ENCODE measurements at places on chromosomes 1 and 21.

GRCh38 chr1:211349741-211350140 is 23.1 kb downstream of the TRAF5 start:
- DNase-seq, result no peak

- no peak for DNase-seq
Observed at GRCh38 chr1:240496941-240497340, 115.0 kb downstream of the GREM2 start.

- no peak for DNase-seq
Observed at GRCh38 chr1:156643778-156644092, 1.8 kb downstream of the BCAN start.

- DNase-seq, result no peak
Observed at GRCh38 chr1:154747740-154748404, 122.2 kb downstream of the KCNN3 start.

GRCh38 chr1:32998064-32998463 is 33.5 kb upstream of the RNF19B start:
- DNase-seq, result no peak

GRCh38 chr1:17687145-17687544 is 68.0 kb upstream of the ACTL8 start:
- no peak for DNase-seq

DNA sequence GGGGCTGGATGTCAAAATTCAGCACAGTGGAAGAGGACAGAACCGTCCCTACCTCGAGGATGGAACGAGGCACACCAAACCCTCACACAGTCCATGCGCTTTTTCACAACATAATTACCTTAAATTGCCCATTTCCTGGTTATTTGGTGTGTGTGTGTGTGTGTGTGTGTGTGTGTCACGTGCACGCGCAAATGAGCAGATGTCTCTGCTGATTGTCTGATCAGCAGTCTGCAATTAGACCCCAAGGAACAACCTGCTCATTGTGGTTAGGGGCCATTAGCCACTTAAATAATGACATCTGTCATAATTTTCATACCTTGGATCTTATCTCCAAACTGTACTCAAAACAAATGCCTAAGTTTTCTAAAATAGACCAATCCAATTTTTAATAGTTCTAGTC is 23.2 kb downstream of the AVPR1B start:
- no peak for DNase-seq

GRCh38 chr1:151819976-151820623 is 11.5 kb downstream of the RORC start:
- no peak for DNase-seq

DNA sequence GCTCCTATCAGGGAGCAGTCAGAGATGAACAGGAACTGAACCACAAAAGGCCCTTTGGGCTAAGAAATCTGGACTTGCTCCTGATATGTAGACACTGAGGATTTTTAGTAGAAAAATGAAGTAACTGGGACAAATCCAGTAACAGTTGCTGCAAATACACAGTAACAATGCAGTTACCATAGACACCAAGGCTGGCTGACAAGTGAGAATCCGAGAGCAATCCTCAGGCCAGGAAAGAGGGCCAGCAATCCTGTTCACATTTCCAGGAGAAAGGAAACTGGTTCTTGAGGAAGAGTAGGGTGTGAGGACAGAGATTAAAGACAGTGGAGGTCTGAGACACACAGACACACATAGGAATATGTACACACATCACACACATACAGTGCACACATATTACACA is 9.3 kb upstream of the LORICRIN start:
- no peak for DNase-seq

- no peak for DNase-seq
Observed at GRCh38 chr1:28266920-28267322, 7.6 kb downstream of the SESN2 start.

- DNase-seq, result no peak
Observed at GRCh38 chr1:244196571-244197285, 145.6 kb downstream of the ZBTB18 start.

DNA sequence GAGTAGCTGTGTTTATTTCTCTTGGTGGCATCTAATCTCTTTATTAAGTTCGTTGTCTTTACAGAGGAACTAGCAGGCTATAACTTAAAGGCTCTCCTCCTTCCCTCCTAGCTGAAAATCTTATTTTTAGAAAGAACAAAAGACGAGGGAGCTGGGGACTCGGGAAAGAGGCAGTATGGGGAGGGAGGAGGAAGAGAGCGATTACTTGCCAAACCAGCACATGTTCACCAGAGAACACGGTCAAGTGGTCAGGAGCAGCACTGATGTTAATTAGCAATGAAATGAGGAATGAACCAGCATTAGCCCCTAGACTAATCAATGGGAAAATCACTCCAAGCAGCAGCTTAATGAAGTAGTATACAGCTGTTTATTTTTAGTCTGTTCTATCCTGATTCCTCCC is 171.3 kb upstream of the ESRRG start:
- DNase-seq, result no peak

DNA sequence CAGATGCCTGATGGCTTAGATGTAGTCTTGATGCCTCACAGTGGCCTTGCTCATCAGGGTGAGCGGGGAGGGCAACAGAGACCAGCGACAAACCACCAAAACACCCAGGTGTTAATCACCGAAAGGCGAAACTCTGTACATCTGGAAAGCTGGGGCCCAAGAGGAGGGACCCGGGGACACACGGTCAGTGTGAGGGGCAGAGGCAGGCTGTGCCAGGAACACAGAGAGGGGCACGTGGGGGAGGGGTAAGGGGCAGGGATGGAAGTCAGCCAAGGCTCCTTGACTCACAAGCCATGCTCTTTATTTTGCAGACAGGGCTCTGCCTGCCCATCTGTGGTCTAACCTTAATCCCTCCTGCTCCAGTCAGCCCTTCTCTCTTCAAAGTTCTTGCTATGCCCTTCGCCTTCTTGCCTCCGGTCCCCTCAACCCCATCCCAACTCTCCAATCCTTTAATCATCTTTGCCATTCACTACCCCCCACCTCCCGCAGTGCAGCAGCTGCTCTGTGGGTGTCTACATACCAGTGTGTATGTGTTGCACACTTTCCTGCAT is 4.3 kb downstream of the MEF2D start:
- DNase-seq, result no peak

GRCh38 chr1:25500694-25501093 is 42.7 kb upstream of the LDLRAP1 start:
- DNase-seq, result no peak

- DNase-seq, result no peak
Observed at GRCh38 chr1:240074908-240075307, 16.8 kb upstream of the FMN2 start.

DNA sequence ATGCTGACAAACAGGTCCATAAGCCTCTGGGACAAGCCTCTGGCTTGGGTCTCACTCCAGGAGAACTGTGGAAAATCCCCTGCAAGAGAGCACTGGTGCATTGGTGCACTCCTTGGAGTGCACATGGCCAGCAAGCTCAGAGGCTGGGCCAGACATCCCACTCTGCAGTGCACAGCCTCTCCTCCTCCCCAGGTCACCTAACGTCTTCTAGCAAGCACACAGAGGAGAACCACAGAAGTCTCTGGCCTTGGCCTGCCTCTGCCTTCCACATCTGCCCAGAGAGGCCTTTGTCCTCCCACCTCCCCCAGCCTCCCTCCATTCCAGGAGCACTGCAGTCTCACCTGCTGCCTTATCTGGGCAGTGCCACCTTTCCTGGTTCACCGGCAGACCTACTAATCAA is 4.2 kb downstream of the PGLYRP3 start:
- DNase-seq, result peak; percentile 50

DNA sequence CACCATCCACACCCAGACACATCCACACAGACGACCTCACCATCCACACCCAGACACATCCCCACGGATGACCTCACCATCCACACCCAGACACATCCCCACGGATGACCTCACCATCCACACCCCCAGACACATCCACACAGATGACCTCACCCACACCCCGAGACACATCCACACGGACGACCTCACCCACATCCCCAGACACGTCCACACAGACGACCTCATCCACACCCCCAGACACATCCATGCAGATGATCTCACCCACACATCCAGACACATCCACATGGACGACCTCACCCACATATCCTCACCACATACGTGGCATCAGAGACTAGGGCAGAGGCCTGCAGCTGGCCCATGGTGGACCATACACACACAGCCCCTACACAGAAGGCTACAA is 14.7 kb upstream of the FABP3 start:
- no peak for DNase-seq

- no peak for DNase-seq
Observed at GRCh38 chr1:145999321-146000024, 3.1 kb upstream of the TXNIP start.

- DNase-seq, result no peak
Observed at GRCh38 chr1:108045460-108045859, 80.5 kb upstream of the VAV3 start.

GRCh38 chr1:166884040-166884642 is 8.1 kb upstream of the TADA1 start:
- no peak for DNase-seq

DNA sequence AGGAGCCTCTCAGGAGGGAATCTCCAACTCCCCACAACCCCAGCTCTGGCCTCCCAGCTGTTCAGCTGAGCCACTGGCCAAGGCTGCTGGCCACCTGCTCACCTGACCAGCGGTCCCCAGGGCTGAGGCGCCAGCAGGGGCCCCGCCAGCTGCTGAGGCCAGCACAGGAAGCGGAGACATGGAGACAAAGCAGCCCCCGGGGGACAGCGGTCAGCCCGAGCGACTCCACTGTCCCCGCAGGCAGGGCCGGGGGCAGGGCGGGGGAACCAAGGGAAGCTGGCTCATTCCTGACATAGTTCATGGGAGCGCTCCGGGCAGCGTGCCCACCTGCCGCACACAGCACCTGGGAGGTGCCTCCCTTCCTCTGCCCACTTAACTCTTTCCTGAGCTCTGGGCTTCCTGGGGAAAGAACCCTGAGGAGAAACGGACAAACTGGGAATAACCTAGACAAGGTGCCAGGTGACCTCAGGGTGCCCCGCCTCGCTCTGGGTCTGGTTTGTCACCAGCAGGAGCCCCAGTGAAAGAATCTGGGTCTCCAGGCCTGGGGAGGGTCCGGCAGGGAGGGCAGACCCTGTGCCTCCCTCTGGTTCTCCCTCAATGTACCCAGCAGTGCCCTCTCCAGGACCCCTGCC is 10.7 kb downstream of the EPHA2 start:
- peak; percentile 76 for DNase-seq

GRCh38 chr1:210465150-210465549 is 136.4 kb downstream of the HHAT start:
- DNase-seq, result no peak

DNA sequence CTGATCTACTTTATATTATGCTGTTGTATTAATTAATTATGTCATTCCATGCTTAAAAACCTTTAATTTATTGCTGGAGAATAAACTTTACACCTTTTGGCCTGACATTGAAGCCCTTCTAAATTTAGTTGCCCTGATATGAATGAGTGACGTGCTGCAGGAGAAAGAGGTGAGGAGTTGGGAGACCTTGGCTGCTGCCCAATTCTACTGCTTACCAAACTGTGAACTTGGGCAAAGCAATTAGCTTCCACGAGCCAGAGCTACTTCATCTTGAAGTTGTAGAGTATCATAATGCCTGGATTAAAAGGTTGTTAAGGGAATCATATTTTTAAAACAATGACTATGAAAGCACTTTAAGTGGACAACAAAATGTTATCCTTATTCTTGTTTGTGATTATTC is 126.8 kb upstream of the DEPDC1 start:
- no peak for DNase-seq

DNA sequence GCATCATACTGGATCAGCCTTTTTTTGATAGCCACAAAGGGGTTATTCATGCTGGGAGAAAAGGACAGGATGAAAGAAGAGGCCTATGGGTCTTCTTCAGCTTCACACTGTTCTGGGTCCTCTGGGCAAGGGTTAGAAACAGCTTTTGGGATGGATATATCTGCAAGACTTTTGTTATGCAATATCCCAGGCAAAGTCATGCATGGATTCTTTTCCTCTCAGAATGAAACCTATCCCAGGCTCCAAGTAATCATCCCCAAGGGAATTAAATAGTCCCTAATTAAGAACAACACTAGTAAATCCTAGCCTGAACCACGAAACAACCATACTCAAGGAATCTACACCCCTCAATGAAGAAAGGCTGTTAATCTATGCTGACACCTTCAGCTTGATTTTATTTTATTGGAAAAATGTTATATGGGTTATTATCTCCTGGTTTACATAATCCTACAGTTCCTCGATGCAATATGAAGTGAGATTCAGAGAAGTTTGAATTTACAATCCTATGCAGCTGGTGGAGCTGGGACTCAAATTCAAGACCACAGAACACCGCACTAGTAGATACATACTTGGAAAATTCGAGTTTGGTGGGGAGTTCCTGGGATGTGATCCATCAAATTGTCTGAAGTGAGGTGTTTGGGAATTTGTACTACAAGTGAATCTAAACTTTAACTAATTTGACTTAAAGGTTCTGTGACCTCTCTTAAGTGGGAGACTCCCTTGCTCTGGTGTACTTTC is 338.6 kb downstream of the TBX15 start:
- no peak for DNase-seq

GRCh38 chr1:33147997-33148314 is 33.9 kb downstream of the TRIM62 start:
- DNase-seq, result no peak

GRCh38 chr21:27424601-27425000 is 457.7 kb upstream of the ADAMTS5 start:
- DNase-seq, result no peak

DNA sequence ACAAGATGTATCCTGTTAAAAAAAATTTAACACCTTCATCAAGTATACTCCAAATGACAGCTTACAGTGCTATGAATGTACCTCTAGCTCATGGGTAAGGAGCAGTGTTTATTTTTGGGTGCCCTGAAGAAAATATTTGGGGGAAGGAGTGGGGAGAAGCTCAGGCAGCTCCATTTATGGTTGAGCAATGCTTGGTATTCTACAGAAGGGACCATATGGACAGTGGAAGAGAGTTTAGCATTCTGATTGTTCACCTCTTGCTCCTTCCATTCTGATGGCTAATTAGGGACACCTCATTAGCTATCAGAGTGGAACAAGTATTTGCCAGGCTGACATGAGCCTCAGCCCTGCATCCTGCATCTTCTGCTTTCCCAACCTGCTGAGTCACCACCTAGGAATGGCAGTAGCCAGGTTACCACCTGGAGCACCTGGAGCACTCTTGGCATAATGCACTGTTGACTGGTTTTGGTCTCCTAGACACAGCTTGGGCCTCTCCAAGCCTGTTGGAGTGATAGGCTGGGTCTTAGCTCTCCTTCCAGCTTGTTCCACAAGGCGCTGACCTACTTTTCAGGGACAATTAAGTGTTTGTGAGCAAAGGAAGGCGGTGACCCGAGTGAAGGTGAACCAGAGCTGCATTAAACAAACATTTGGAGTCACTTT is 62.0 kb upstream of the MACF1 start:
- DNase-seq, result no peak

GRCh38 chr1:86419277-86419903 is 4.6 kb upstream of the CLCA2 start:
- DNase-seq, result no peak

Data from right atrium auricular region (tissue), 2 donors.